Right hindlimb (tissue), 1 donor: ENCODE measurements at places on chromosomes 2 and 18.

GRCh38 chr18:3248658-3249359 is 1.2 kb downstream of the MYL12A start:
- no peak for DNase-seq

GRCh38 chr2:10781746-10782145 is 30.8 kb downstream of the PDIA6 start:
- DNase-seq: no peak

GRCh38 chr2:178238154-178238521 is 43.8 kb downstream of the OSBPL6 start:
- DNase-seq: no peak

- DNase-seq: no peak
These were observed 126.4 kb downstream of the KCTD1 start for GRCh38 chr18:26421931-26422330.

DNA sequence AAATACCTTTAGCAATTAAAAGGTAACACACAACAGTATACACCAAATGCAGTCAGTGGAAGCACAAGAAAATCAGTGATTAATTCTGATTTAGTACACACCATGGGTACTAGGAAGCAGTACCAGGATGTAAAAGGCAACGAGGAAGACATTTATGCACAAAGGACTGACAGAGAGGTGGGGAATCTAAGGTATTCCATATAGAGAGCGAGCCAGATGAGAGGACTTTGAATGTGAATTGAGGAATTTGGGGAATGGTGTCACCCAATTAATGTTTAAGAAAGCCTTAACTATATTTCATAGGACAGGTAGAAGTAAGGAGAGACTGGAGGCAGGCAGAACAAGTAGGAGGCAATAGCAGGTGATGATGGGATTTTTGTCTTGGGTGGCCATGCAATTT is 11.7 kb downstream of the CPS1 start:
- no peak for DNase-seq

DNA sequence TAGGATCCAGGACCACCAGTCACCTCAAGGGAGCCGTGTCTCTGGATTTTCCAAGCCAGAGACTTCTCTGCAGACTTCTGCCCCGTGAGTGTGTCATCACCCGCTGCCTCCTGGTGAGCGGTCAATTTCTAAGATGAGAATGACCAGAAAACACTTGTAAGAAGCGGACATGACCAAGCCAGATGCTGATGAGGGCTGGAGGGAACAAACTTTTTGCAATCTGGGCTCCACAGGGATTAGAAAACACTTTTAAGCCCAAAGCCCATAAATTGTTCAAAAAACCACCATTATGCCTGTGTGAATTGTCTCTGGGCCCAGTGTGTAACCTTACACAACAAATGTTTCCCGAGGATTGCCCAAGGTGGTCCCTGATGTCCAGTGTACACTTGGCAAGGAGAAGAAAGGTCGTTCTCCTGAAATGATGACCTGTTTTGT is 5.3 kb upstream of the NPPC start:
- peak; percentile 48 for DNase-seq

DNA sequence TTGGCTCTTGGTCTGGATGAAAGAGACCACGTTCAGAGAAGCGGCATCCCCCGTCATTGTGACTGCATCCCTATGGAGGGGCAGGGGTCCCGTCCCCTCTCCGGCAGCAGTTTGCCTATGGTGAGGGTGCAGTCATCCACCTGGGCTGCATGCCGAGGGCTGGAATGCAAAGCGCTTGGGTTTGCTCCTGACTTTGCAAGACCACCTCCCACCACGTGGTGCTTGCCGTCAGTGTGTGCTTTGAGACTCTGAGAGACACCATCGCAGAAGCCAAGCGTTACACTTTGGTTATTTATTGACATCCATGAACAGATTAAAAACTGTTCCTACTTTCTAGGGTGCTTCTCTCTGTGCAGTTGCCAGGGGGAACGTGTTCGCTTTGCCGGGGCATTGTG is 59.5 kb downstream of the SH3RF3 start:
- no peak for DNase-seq

DNA sequence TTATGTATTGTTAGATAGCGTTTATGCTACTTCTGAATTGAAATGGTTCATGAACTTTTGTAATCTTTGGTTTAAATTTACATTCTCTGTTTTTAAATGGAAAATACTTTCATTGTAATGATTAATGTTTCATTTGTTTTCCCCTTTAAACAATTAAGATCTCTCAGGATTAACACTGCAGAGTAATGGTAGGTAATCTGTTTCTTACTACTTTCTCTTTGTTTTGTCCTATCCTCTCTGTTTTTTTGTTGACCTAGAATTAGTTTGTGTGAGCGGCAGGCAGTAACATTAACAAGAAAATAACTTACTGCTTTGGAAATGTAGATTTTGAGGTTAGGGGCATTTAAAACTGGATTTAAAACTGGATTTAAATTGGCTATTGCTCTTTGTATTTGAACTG is 19.1 kb downstream of the SMAD4 start:
- DNase-seq: no peak

DNA sequence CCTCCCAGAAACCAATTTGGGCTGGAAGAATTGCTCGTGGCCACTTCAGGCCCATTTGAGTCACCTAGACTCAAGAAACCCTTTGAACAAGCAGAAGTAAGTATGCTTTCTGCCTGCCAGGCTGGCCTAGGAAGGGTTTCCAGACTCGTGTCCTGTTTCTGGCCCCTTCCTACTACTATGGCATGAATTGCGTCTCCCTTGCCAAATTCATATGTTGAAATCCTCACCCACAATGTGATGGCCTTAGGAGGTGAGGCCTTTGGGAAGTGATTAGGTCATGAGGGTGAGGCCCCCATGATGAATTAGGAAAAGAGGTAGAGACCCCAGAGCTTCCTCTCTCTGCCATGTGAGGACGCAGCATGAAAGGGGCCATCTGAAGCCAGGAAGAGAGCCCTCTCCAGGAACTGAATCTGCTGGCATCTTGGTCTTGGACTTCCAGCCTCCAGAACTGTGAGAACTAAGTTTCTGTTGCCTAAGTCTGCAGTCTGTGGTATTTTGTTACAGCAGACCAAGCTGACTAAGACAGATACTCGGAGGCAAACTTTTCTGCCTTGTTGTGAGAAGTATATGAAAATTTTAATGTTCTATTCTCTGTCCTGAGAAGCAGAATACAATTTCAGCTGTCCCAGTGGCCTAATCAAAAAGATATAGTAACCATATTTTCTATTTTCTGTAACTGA is 13.1 kb downstream of the GPR45 start:
- DNase-seq: no peak

DNA sequence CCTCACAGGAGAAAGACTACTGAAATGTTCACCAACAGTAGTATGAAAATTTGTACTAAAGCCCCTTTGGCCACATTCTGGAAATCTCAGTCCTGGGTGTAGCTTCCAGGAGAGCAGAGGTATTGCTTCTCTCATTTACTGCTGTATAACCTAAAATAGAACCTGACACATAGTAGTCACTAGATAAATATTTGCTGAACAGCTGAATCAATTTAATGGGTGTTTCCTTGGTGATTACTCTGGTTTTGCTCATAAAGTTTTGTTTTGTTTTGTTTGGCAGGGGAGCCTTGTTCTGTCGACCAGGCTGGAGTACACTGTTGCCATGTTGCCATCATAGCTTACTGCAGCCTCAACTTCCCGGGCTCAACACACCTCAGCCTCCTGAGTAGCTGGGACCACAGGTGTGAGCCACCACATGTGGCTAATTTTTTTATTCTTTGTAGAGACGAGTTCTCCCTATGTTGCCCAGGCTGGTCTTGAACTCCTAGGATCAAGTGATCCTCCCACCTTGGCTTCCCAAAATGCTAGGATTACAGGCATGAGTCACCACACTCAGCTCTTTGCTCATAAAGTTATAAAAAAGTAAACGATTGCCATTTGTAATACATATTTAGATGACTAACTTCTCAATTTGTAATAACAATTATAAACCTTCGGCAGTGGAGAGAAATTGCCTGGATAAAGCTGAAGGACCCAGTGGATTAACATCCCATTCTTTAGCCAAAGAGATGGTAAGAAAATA is 11.5 kb upstream of the PARD3B start:
- DNase-seq: no peak

- DNase-seq: no peak
These were observed 3.2 kb downstream of the STK17B start for GRCh38 chr2:196168181-196168580.

- DNase-seq: no peak
These were observed 190.2 kb upstream of the GATA6 start for GRCh38 chr18:21979171-21979560.

GRCh38 chr18:74291472-74291770 is 342 bp downstream of the CYB5A start:
- DNase-seq: no peak

- DNase-seq: no peak
These were observed 55.9 kb downstream of the ALK start for GRCh38 chr2:29865512-29865911.

GRCh38 chr18:45025089-45025450 is 344.4 kb downstream of the SETBP1 start:
- no peak for DNase-seq

GRCh38 chr2:69305712-69306392 is 81.2 kb downstream of the GFPT1 start:
- DNase-seq: peak; percentile 48

- peak; percentile 75 for DNase-seq
These were observed 119.9 kb upstream of the PIEZO2 start for GRCh38 chr18:11269257-11269656.

DNA sequence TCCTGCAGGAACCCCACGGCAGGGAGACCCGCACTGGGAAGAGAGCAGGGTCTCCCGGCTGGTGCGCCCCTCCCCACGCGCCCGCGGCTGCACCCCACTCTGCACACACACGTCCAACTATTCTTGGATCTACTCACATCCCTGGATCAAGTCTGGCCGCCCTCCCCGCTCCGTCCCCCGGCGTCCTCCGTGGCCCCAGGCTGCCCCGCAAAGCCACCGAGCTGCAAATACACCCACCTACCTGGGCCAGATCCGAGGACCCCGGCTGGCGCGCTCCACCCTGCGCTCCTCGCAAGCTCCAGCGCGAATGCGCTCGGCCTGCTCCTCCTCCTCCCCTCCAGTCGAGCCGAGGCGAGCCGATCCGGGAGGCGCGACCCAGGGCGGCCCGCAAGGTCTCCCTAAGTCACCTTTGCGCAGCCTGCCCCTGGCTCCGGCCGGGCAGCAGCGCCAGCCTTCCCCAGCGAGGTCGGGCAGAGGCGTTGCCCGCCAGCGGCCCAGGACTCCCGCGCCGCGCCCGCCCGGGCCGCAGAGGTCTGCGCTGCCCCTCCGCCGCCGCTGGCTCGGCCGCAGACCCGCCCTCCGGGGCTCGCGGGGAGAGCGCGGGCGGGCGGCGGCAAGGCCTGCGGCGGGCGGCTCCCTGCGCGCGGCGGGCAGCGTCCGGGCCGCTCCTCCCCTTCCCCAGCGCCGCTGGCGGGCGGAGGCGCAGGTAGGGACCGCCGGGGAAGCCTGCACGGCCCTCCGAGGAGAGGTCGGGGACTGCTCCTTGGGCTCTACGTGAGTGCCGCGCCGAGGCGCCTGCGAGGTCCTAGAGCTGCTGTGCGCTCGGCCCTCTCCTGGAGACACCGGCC is 126.0 kb downstream of the OSBPL1A start:
- DNase-seq: peak; percentile 88

GRCh38 chr18:12334366-12334808 is 26.3 kb downstream of the TUBB6 start:
- no peak for DNase-seq

DNA sequence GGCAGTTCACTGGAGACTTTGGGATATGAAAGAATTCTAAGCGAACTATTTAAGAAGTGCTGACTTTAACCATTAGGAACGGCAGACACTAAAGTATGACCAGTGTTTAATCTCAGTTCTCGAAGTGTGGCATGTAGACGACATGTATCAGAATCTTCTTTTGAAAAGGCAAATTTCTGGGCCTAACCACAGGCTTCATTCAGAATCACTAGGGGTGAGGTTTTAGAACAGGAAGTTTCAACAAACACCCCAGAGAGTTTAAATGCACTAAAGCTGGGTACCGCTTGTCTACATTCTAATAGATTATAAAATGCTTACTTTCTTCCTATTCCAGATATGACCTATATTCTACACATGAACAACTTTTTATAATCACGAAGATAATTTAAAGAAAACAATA is 180.3 kb downstream of the ANKRD44 start:
- DNase-seq: no peak

GRCh38 chr2:61557381-61557780 is 19.2 kb upstream of the XPO1 start:
- DNase-seq: no peak
